ENCODE measurements at places on chromosomes 1 and 21.

DNA sequence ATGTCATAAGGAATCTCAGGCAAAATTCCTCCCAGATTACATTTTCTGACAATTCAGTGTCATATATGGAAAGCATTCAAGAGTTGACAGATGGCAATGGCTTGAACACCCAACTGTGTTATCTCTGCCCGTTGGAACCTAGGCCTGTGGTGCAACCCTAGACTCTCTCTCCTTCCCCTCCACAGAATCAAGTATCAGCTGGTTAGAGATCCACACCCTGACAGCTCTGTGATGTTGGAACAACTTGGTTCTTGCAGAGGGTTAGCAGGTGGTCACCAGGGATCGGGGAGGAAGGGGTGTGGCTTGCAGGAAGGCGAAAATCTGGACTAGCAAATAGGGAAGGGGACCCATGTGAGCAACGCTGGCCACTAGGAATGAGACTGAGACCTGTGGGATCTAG is 26.3 kb downstream of the PCSK9 start:
- DNase-seq, result no peak
- H3K36me3 ChIP-seq, result peaks cover 79% of the 10 kb centered on the region
- no peaks in the 10 kb centered on the region for H3K27me3 ChIP-seq

DNA sequence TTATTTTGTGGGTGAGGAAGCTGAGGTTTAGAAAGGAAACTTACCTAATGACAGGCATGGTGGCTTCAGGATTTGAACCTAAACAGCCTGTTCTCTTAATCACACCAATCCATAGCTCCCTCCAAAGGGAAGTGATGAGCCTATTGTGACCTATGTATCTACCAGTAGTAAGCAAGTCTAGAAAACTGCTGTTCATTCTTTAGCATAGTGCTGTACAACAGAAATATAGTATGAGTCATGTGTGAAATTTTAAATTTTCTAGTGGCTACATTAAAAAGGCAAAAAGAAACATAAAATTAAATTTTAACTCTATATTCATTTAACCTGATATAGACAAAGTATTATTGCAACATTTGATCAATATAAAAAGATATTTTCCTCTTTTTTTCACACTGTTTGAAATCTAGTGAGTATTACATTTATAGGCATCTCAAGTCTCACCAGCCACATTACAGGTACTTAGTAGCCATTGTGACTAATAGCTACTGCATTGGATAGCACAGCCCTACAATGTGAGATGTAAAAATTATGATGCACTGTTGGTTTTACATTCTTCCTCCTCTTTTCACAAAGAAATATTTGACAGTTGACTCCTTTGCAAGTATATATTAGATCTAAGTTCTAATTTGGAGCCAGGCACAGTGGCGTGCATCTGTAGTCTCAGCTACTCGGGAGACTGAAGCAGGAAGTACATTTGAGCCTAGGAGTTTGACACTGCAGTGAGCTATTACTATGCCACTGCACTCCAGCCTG is 16.6 kb downstream of the IPO9 start:
- H3K36me3 ChIP-seq, result peaks cover 60% of the 10 kb centered on the region
- H3K4me3 ChIP-seq, result no peak overlapping the region
- H3K4me1 ChIP-seq, result peaks cover 22% of the 10 kb centered on the region
- H3K27ac ChIP-seq, result peak overlapping the region; percentile 35
- DNase-seq, result no peak

DNA sequence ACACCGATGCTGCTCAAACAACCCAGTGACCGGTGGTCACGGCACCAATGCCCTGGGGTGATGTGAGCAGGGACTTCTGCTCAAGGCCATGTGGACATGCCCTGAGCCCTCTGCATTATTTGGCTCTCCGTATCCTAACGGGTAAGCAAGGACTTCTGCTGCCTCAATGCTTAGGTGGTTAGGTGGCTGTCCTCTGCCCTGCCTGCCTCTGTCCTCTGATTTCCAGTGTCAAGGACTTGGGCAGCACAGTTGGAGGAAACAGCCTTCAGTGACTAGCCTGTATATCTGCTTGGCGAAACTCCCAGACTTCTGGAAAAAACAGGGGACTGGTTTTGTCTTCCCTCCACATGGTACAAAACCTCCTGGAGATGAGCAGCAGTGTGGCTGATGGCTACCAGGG is 34.5 kb downstream of the DNAJC11 start:
- DNase-seq, result no peak
- H3K36me3 ChIP-seq, result peaks cover 50% of the 10 kb centered on the region
- no peak overlapping the region for H3K4me3 ChIP-seq
- H3K27ac ChIP-seq, result no peak overlapping the region

DNA sequence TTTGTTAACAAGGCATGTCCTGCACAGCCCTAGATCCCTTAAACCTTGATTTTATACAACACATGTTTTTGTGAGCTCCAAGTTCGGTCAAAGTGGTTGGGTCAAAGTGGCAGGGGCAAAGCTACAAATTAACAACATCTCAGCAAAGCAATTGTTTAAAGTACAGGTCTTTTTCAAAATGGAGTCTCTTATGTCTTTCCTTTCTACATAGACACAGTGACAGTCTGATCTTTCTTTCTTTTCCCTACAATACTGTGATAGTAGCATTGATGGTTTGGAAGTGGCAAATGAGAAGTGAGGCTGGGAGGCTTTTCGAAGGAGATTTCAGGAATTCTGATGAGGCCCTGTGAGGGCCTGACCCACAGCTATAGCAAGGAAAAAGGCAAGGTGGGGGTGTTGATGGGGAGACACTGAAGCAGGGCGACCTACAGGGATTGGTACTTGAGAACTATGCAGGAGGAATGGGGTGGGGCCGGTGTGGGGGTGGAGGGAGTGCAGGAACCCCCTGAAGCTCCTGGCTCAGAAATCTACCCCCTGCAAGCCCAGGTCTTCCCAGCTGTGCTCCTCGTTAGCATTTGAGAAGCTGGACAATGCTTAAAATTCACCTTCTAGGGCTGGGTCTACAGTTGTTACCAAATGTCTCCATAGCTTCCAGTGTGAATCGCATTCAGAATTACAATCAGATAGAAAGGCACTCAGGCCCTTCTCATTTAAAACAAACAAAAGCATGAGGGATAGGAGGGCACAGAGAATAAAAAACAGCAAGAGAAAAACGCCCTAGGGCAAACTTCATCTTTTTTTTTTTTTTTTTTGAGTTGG is 102.6 kb upstream of the PPM1J start:
- no peak overlapping the region for H3K4me3 ChIP-seq
- peaks cover 3% of the 10 kb centered on the region for H3K4me1 ChIP-seq
- no peaks in the 10 kb centered on the region for H3K36me3 ChIP-seq
- H3K27me3 ChIP-seq, result no peaks in the 10 kb centered on the region

GRCh38 chr1:200392625-200393185 is 17.1 kb downstream of the ZNF281 start:
- no peaks in the 10 kb centered on the region for H3K36me3 ChIP-seq
- no peak overlapping the region for H3K27ac ChIP-seq
- no peak for DNase-seq
- H3K27me3 ChIP-seq, result no peaks in the 10 kb centered on the region
- H3K4me1 ChIP-seq, result peaks cover 8% of the 10 kb centered on the region

GRCh38 chr1:11805422-11806306 is at the start of the genes CLCN6 and MTHFR:
Gene CLCN6 (plus strand): TSS chr1:11806191. CDS start chr1:11806263, 72 bp downstream.
Gene MTHFR (minus strand): TSS chr1:11805964. CDS start chr1:11803116, 2,848 bp downstream.
- H3K4me3 ChIP-seq, result peak within 1 kb of the TSS; percentile 83
- peaks cover 17% of the 10 kb centered on the region for H3K4me1 ChIP-seq
- peak; percentile 99 for DNase-seq

- H3K4me3 ChIP-seq, result no peak overlapping the region
- H3K4me1 ChIP-seq, result no peaks in the 10 kb centered on the region
- H3K27me3 ChIP-seq, result no peaks in the 10 kb centered on the region
- DNase-seq, result no peak
These were observed 41.2 kb upstream of the IFNLR1 start for GRCh38 chr1:24228311-24228710.

GRCh38 chr21:41800425-41801320 is 33.8 kb upstream of the RIPK4 start:
- no peak overlapping the region for H3K27ac ChIP-seq
- DNase-seq, result no peak
- H3K4me3 ChIP-seq, result no peak overlapping the region
- peaks cover 61% of the 10 kb centered on the region for H3K36me3 ChIP-seq

DNA sequence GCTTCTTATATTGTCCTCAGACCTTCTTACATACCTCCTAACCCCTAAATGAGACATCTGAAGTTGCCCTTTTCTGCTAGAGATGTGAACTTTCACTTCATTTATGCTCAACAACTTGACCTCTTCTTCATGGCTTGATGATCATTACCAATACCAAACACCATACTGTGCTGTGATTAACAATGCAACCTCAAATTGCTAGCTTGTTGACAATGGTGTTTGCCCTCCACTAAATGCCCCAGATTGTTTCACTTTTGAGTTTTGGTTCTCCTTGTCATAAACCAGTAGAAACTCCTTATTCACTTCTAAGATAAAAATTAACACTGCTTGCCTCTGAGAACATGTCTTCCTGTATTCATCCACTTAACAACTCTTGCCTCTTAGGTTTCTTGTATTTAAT is 5.6 kb downstream of the JAK1 start:
- H3K27me3 ChIP-seq, result no peaks in the 10 kb centered on the region
- H3K4me1 ChIP-seq, result peaks cover 8% of the 10 kb centered on the region
- H3K27ac ChIP-seq, result no peak overlapping the region

DNA sequence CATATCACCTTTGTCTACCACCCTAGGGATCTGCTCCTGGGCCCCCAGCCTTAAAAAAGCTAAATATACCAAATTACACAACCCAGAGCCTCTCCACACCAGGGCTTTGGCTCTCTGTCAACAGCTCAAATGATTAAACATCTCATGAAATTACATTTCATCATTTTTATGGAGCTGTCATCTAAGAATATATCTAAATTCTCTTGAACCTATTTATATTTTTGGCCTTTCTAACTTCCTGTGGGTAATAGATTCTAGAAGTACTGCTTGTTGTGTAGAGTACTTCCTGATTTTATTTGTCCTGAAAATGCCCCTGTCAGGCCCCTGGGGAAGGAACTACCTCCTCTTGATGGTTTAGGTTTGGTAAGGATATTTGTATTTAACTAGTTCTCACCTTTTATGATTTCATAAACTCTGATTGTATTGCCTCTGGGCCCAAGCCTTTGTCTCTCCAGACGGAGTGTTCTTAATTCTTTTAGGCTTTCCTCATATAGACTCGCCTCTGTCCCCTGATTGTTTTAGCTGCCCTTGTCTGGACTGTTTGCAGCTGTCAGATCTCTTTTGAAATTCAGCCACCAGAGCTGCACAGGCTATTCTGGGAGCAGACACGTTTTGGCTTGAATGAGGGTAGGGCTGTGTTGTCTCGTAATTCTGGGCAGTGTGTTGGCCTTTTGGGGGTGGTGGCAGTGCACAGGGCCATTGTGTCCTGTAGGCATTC is 16.6 kb downstream of the MYOG start:
- no peaks in the 10 kb centered on the region for H3K4me1 ChIP-seq
- no peak for DNase-seq
- no peak overlapping the region for H3K27ac ChIP-seq
- H3K36me3 ChIP-seq, result no peaks in the 10 kb centered on the region

- DNase-seq, result no peak
- peaks cover 12% of the 10 kb centered on the region for H3K36me3 ChIP-seq
- H3K27me3 ChIP-seq, result no peaks in the 10 kb centered on the region
- no peak overlapping the region for H3K27ac ChIP-seq
- no peak overlapping the region for H3K4me3 ChIP-seq
These were observed 8.7 kb downstream of the SH3BP5L start for GRCh38 chr1:248817065-248817464.

- no peaks in the 10 kb centered on the region for H3K27me3 ChIP-seq
- DNase-seq, result no peak
- no peaks in the 10 kb centered on the region for H3K36me3 ChIP-seq
These were observed 53.8 kb downstream of the PLPP3 start for GRCh38 chr1:56525489-56526041.

DNA sequence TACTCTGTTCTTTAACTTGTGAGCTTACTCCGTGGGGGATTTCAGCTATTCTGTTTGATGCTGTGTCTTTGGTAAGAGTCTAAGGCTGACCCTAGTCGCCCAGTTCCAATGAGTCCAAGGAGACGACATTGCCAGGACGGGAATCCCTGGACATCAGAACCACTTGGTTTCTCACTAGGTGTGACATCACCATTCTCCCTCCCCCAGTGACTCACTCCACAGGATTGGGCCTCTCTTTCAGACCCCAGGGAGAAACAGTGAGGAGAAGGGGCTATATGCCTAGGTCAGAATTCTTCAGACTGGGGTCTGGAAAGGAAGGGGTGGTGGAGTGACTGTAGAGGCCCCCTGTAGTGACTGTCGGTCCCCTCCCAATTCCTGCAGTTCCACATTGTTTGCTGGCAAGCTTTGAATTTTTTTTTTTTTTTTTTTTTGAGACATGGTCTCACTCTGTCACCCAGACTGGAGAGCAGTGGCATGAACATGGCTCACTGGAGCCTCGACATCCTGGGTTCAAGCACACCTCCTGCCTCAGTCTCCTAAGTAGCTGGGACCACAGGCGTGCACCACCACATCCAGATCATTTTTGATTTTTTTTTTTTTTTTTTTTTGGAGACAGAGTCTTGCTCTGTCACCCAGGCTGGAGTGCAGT is 21.3 kb downstream of the ALPL start:
- no peak overlapping the region for H3K27ac ChIP-seq
- no peaks in the 10 kb centered on the region for H3K36me3 ChIP-seq
- no peak for DNase-seq
- no peak overlapping the region for H3K4me3 ChIP-seq

DNA sequence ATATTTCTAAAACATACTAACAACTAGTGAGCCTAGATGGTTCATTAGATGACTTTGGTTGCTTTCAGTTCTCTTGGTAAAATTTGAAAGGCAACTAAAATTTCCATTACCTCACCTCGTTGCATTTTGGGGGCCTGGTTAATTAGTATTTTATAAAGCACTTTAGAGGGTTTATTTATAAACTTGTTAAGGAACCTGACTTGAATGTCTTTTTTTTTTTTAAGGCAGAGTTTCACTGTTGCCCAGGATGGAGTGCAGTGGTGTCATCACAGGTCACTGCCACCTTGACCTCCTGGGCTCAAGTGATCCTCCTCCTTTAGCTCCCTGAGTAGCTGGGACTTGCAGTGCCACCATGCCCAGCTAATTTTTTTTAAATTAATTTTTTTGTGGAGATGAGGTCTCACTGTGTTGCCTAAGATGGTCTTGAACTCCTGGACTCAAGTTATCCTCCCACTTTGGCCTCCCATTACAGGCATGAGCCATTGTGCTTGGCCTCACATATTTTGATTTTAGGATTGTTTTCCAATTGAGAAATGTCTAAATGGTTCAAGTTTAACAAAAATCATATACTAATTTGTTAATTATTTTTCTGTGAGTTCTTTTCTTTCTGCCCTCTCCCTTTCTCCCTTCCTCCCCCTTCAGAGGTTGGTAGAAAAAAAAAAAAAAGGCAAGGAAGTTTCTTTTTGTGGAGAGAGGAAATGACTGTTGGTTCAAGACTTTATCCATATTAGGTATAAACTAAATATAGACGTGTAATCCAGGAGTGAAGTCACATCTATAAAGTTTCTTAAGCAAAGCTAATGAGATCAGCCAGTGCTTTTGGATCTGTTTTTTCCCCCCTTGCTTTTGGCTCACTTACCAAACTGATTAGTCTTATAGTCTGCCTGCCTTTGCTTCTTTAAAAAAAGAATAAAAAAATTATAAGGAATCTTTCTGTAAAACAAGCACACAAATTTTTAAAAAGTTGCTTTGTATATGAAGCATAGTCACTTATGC is 24.7 kb downstream of the CLIC4 start:
- H3K27ac ChIP-seq, result peak overlapping the region; percentile 78
- no peak overlapping the region for H3K4me3 ChIP-seq
- H3K36me3 ChIP-seq, result peaks cover 12% of the 10 kb centered on the region
- peaks cover 32% of the 10 kb centered on the region for H3K4me1 ChIP-seq

- no peak overlapping the region for H3K27ac ChIP-seq
- H3K36me3 ChIP-seq, result no peaks in the 10 kb centered on the region
- no peak for DNase-seq
- H3K4me1 ChIP-seq, result no peaks in the 10 kb centered on the region
- H3K27me3 ChIP-seq, result no peaks in the 10 kb centered on the region
- H3K4me3 ChIP-seq, result no peak overlapping the region
These were observed 113.5 kb downstream of the PRDM2 start for GRCh38 chr1:13813398-13814012.

Data from RWPE2 (cell line).